Neuronal stem cell (in vitro differentiated cells): ENCODE measurements at places on chromosomes 6 and 20.

GRCh38 chr6:148827416-148828045, 80.7 kb downstream of the UST start:
- no peak for DNase-seq

- no peak for DNase-seq
Measured at GRCh38 chr20:57792386-57793080, 82.7 kb upstream of the PMEPA1 start.

DNA sequence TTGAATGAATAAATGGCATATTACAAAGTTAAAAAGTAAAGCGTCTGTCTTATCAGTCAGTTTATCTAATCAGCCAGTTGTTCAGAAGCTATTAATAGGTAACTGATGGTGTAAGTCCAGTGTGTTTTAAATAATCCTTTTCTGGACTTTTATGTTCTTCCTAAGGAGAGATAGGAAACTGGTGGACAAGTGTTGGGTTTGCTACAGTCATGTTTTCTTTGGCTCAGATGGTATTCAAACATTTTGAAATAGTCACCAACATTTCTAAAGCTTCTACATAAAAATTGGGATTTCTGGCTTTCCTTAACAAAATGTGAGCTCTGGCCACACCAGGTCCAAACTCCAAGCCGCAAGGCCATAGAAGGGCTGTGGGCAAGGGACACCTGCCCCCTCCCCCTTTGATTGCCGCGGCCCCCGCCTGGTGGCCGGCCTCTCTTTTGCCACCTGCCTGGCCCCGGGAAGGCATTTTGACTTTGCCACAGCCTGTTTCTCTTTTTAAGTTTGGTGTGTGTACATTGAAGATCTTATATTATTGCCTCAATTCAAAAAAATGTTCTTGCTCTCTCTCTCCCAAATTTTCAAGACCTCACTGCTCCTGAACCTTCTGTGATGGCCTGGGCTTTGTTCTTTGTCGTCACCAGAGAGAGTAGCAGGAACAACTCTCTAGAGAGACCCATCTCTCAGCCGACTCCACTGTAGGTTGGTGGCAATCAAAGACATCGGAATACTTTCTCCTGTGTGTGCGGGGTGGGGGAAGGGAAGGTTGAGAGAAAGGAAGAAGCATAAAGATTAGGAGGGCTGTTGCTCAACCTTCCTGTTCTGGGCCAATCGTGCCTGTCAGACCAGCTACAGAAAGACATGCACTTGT, 84.0 kb upstream of the ZNF217 start:
- no peak for DNase-seq

DNA sequence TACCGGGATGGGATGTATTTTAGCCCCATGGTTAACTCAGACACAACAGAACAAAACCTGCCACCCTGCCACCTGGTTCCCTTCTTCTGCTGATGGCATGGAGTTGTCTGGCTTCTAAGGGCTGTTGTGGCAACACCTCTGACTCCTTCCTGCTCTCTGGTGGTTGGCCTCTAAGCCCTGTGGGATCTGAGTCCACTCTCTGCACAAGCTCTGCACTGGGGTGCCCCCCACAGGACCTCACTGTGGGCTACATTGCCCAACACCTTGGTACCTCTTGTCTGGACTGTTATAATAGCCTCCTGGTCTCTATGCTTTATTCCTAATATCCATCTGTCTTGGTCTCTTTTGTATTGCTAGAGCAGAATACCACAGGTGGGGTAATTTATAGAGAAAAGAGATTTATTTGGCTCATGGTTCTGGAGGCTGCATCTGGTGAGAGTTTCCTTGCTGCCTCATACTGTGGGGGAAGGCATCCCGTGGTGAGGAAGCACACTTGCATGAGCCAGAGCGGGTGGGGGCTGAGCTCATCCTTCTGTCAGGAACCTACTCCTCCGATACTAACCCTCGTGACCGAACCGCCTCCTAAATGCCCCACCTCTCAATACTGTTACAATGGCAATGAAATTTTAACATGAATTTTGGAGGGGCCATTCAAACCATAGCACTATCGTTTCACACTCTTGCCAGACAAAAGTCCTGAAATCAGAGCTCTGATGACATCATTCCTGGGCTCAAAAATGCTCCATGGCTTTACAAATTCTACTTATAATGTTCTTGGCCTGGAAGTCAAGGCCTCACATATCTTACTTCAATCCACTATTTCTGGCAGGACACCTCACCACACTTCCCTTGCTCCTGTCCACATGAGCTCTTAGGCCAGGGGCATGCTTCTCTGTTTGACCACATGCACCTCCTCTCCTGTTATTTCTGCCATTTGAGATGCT, 127.2 kb downstream of the PAX1 start:
- no peak for DNase-seq
